ENCODE measurements at places on chromosomes 7 and 10. TPM values are rescaled to one million over a fixed set of nuclear protein-coding genes. Genes with fewer than 3 reads are reported as not detected.

DNA sequence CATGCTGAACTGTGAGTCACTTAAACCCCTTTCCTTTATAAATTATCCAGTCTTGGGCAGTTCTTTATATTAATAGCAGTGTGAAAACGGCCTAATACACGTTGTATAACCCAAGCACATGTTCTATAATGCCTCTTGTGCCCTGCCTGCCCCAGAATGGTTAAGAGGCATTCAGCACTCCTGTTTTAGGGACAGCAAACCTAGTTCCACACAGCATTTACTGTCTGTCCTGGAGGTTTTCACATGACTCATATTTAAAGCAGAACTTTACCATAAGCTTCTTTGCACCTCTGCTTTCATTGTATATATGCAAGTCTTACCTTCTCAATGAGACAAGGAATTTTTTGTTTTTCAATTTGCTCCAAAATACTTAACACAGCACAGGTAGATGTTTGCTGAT is 144.8 kb downstream of the ICA1 start:
- DNase-seq: no peak

The CCL26 gene
- 1.3 TPM for total RNA-seq

DNA sequence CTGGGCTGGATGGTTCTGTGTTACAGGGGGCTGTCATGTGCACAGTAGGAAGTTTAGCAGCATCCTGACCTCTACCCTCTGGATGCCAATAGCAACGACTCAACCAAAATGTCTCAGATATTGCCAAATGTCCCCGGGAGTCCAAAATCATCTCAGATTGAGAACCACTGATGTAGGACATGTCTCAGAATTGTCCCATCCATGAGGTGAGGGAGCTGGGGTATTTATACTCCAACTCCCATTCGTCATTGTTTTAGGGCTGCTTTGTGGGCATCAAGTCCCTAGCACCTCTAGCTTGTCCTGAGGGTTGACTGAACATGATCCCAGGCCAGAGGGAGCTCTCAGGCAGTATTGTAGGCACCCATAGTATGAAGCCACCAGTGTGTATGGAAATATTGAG is 25.2 kb upstream of the COMTD1 start:
- DNase-seq: no peak

DNA sequence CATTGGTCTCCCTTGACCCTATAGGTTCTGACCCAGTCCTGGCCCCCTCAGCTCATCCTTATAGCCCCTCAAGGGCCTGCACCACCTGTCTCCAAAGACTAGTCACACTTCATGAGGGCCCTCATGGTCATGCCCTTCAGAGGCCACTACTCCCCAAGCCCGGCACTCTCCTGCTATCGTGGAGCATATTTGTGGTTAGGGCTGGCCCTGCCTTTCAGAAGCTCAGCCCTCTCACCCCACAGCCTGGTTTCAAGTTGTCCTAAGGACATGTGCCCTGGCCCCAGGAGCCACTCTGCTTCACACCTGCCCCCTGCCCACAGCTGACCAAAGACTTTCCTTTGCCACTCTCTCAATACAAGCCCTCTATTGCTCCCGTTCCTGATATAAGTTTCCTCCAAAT is 60.3 kb upstream of the LBX1 start:
- no peak for DNase-seq

DNA sequence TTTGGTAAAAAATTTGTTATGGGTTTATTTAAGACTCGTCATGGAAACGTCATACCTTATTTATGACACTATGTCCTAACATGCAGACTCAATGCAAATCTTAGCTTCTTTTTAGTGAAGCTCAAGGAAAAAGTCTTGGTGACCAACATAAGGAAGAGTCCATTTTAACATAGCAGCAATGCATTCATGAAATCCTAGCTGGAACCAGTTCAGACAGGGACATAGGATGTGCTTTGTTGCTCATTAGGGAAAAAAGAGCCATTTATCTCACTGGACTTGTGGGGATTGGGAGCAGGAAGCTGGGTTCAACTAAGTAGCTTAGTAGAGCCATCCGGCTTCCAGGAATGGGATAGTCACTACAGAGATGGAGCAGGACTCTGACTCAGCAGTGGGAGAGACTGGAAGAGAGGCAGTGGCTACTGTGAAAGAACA is 100.7 kb upstream of the DKK1 start:
- DNase-seq: peak; percentile 37

DNA sequence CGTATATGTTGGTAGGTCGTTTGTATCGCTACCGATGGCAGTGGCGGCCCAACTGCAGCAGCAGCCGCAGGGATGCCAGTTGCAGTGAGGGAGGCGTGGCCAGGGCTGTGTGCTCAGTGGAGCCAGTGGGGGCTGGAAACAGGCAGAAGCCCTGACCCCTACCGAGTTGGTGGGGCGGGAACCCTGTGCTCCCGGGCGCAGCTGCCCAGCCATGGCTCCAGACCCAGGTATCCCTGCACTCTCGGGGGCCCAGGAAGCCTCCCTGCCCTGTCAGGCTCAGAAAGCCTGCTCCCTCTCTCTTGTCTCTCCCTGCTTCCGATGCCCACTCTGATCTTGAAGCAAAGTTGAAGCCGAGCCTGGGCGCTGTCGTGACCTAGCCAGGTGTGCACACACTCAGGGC is 78.6 kb upstream of the ITGB1 start:
- DNase-seq: no peak

DNA sequence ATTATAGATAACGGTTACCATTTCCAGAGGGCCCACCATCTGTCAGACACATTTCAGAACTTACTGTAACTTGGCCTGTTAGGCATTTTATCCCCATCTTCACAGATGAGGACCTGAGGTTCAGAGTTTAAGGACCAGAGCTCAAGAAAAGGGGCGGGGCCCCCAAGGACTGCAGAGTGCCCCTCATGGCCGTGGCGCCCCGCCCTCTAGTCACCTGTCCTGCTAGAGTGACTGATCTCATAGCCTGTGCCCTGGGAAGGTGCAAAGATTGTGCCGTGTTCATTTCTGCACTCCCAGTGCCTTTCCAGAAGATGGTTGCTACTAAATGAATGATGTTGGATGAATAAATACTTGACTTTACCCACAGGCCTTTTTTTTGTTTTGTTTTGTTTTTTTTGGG is 107.0 kb downstream of the XRCC2 start:
- no peak for DNase-seq

- no peak for DNase-seq
These were observed 324.9 kb upstream of the POT1 start for GRCh38 chr7:125254566-125254965.

Data from fibroblast of lung (primary cell).